GM23248 (cell line): ENCODE measurements at places on chromosomes 4 and X. TPM values are rescaled to one million over a fixed set of nuclear protein-coding genes. Genes with fewer than 3 reads are reported as not detected.

Gene MAGEA3
- total RNA-seq = not detected in 2 replicates

Gene ARHGEF9
- 13.5 and 14.8 TPM in 2 replicates for total RNA-seq

Gene P2RY8
- total RNA-seq = not detected in 2 replicates

Gene MAGEA12
- total RNA-seq = 0.54 TPM in 1 of 2 replicates, not detected in the other

Gene AIFM1
- 14.4 and 14.6 TPM in 2 replicates for total RNA-seq

Gene DIPK2B
- not detected in 2 replicates for total RNA-seq

Gene ZNF630
- total RNA-seq = 0.22 and 0.25 TPM in 2 replicates

Gene WNK3
- total RNA-seq = 0.43 and 0.63 TPM in 2 replicates
